Neural crest cell (in vitro differentiated cells): ENCODE measurements at places on chromosomes 4 and X.
A peak's percentile ranks its signal among the peaks of the same experiment; 100 is the strongest.

DNA sequence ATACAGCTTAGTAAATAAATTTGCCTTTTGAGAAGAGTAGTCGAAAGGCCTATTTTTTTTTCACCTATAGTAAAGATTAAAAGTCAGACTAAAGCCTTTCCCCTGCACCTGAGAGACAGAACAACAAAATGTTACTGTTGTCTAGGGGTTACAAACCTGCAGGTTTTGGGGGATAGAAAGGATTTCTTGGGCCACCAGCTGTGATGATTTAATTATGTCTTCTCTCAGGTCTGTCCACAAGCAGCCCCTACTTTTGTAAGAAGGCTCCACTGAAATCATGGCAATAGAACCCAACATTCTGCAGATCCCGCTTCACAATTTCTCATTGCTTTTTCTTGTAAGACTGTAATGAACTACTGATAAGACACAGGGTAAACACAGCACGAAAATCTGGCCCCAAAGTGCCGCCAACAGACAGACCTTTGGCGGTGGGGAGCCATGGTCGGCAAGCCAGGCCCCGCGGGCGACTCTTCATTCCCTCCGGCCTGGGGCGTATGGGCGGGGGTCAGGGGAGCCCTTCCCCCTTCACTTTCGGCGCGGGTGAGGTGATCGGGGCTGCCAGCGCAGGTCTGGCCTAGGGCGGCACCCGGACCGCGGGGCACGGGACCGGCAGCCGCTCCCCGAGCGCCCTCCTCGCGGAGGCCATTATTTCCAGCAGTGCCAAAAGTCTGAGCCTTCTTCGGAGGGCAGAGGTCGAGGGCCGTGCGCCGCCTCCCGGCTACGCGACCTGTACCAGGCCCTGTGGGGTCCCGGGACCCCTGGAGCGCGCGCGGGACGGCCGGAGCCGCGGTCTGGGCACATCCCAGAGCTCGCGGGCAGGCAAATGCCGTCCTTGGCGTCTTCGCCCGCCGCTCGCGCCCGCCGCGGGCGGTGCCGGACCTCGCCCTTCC is 812 bp upstream of the KDM6A start:
- DNase-seq: no peak

- no peak for DNase-seq
Observed at GRCh38 chrX:10085223-10085622, 71.6 kb upstream of the CLCN4 start.

DNA sequence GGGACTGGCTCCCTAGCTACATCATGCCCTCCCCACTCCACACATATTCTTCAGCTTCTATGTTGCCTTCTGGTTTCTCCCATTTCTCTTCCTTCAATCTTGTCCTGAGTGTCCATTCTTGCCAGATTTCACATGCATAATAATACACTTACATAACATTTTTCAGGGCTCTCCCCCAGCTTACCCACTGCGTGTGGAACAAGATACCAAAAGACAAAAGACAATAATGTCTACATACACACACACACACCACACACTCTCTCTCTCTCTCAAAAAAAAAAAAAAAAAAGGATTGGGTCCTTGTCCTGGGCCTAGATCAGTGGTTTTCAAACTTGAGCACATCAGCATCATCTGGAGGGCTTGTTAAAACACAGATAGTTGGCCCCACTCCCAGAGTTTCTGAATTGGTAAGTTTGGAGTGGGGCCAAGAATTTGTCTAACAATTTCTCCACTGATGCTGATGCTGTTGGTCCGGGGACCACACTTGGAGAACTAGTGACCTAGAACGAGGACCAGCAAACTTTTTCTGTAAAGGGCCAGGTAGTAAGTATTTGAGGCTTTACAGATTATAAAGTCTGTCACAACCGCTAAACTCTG is 6.5 kb upstream of the SMARCA1 start:
- no peak for DNase-seq

DNA sequence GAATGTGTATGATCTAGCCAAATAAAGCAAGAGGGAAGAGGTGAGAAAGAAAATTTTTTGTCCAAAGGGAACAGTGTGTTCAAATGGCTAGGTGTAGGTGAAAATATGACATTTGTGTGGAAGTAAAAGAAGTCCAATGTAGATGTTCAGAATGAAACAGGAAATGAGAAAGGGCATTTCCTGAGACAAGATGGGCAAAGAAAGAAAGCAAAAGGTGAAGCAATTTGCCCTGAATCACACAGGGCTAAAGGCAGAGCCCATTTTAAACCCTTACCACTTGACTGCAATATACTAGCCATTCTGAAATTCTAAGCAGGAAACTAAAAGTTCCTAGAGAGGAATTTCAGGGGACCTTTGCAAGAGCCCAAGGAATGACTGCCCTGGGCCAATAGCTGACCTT is 36.0 kb downstream of the CLOCK start:
- DNase-seq: no peak

- no peak for DNase-seq
Observed at GRCh38 chrX:65537229-65537628, 2.6 kb upstream of the LAS1L start.

- no peak for DNase-seq
Observed at GRCh38 chr4:147015491-147015890, 69.8 kb upstream of the TTC29 start.

- DNase-seq: no peak
Observed at GRCh38 chr4:6617246-6617645, 23.2 kb upstream of the MRFAP1 start.

DNA sequence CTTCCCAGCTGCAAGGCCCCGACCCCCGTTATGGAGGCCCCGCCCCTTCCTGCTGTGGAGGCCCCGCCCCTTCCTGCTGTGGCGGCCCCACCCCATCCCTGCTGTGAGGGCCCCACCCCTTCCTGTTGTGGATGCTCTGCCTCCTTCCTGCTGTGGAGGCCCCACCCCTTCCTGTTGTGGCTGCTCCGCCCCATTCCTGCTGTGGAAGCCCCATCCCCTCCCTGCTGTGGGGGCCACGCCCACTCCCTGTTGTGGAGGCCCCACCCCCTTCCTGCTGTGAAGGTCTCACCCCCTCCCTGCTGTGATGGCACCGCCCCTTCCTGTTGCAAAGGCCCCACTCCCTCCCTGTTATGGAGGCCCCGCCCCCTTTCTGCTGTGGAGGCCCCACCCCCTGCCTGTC is 104.9 kb upstream of the PSAPL1 start:
- peak; percentile 7 for DNase-seq

- no peak for DNase-seq
Observed at GRCh38 chr4:113160548-113160947, 111.1 kb downstream of the ANK2 start.

DNA sequence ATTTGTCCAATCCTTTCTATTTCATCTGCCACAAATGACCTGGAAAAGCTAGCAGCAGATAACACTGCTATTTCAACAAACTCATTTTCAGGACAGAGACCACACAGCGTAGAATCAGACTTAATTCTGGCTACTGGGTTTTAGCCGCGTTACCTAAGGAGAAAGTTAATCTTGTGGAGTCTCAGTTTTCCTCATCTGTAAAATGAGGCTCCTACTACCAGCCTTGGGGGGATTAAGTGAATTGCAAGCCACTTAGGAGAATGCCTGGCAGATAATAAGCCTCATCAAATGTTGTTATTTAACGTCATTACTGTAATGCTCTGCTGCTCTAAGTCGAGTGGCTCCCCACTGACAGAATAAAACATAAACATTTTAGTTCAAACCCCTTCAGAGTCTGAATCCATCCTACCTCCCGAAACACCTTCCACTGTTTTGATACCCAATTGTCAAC is 1.4 kb downstream of the CCNI start:
- DNase-seq: no peak

- no peak for DNase-seq
Observed at GRCh38 chr4:123093236-123093635, 170.8 kb upstream of the NUDT6 start.

- no peak for DNase-seq
Observed at GRCh38 chrX:133948895-133949294, 36.5 kb downstream of the GPC3 start.

DNA sequence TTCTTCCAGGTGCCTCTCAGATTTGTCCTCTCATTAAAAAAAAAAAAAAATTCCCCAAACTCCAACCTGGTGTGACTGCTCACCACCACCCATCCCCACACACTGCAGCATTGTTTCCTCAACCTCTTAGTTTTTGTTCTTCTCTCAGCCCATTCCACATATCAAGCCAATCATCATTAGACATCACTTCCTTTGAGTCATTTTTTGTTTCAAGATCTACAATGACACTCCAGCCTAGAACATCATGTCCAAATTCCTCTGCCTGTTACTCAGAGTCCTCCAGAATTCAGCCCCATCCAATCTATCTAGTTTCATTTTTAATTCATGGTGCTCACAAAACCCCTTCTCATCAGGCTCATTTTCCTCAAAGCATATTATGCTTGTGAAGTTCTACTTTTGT is 262.5 kb upstream of the TEX13A start:
- no peak for DNase-seq

DNA sequence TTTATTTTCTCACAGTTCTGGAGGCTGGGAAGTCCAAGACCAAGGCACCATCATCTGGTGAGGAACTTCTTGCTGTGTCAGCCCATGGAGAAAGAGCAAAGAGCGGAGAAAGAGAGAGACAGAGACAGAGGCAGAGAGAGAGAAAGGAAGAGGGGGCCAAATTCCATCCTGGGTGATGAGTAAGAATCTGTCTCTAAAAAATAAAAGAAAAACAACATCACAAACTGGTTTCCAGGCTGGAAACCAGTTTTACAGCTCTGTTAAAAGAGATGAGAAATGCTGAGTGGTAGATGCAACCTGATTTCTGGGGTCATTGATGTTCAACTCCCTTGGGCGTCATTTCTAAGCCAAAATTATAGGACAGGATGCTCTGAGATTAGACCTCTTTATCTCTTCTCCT is 72.9 kb downstream of the SHOX start:
- DNase-seq: no peak

DNA sequence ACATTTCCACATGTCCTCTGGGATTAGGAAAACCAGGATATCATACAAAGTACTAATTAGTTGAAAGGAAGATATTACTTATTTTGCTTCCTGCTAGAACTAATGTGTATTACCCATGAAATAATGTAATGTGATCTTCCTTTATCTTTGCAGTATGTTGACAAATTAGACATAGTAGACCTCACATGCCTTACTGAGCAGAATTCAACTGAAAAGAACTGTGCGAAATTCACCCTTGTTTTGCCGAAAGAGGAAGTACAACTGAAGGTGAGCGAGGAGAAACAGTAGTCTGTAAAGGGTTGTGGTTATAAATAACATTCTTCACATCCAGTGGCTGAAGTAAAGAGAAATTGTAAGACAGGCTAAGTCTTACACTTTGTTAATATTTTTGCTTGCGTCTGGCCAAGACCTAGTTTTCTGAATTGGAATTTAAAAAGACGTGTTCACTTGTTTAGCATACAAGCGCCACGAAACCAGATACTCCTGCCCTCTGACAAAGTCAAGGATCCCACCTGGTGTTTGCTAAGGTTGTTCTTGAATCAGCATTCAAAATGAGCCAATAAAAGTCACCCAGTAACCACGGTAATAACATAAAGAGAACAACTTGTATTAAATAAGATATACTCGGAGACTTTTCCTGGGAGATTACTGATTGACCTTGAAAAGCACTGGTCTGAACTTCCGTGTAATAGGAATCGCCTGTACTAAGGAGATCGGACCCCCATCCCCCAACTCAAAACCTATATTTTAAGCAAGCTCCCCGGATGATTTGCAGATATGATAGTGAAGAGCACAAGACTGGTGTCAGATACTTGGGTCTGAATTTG is 16.9 kb downstream of the STAP1 start:
- no peak for DNase-seq

GRCh38 chr4:175806727-175807126 is 5.3 kb downstream of the GPM6A start:
- DNase-seq: no peak

- peak; percentile 34 for DNase-seq
Observed at GRCh38 chr4:77022560-77023179, 53.1 kb downstream of the CCNI start.

- DNase-seq: peak; percentile 12
Observed at GRCh38 chr4:167233685-167234315, 494 bp downstream of the SPOCK3 start.

DNA sequence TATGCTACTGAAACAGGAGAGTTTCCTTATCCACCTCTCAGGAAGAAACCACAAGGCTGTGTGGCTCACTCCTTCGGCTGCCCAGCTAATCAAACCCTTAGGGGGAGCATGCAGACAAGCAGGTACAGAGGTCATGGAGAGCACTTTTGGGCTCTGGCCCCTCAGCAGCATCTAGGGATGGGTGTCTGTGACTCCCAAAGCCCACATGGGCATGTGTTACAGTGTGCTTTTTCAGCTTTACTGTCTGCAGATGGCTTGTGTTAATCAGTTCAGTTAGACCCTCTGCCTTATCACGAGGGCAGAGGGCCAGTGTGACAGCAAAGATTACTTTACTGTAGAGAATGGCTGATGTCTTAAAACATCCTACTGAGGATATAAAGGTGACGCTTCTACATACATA is 447.4 kb downstream of the PCDH10 start:
- DNase-seq: no peak

GRCh38 chr4:112823156-112823555 is 186.2 kb downstream of the LARP7 start:
- DNase-seq: no peak

GRCh38 chrX:129360175-129360574 is 163.1 kb downstream of the SMARCA1 start:
- peak; percentile 52 for DNase-seq

GRCh38 chr4:114911111-114911510 is 202.3 kb downstream of the NDST4 start:
- no peak for DNase-seq

DNA sequence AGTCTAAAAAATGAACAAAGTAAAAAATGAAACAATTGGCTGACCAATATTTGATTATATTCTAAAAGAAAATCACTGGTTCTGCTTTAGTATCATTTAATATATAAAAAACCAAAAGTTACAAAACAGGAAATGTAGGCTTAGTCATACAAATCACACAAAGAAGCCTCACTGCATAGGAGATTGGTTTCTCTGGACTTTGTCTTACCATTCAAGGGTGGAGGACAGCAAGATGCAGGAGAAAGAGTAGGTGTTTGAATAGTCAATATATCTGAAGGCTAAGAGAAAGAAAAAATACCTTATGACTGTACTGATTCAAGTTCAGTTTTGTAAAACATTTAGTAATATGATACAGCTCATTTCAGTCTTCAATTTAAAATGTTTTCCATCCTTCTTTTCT is 28.6 kb upstream of the TAF9B start:
- DNase-seq: no peak

DNA sequence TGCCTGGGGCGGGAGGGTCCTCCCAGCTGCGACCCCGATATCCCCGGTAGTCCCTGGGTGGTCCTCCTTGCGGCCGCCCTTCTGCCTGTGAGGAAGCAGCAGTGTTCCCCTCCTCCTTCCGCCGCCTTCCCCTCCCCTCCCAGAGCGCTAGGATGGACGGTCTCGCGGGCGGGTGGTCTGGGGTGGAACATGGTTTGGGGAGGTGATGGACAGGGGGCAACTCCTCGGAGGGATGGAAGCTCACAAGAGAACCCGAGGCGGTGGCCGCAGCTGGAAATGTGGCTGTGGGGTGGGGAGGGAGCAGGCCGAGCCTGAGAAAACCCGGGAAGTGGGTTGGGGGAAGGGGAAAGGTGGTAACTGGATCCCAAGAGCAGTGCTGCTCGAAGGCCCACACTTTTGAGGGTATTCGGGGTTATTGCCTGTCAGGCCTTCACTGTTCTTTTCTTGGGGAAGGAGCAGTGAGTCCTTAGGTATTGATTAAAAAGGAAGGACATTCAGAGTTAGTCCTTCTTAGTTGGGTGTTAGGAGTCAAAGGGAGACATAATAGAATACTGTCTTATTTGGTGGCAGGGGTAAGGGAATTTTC is 581 bp downstream of the UBE2K start:
- DNase-seq: peak; percentile 52
